RWPE1 (cell line): ENCODE measurements at places on chromosomes 5 and 9.
A peak's percentile ranks its signal among the peaks of the same experiment; 100 is the strongest.

GRCh38 chr9:26758655-26759054 is 133.9 kb downstream of the CAAP1 start:
- DNase-seq, result no peak

- no peak for DNase-seq
These were observed 5.1 kb downstream of the AMACR start for GRCh38 chr5:34002629-34003328.

- no peak for DNase-seq
These were observed 2.9 kb downstream of the NSMF start for GRCh38 chr9:137456061-137456863.

- DNase-seq, result no peak
These were observed 104.8 kb upstream of the ERCC6L2 start for GRCh38 chr9:95770653-95771131.

- DNase-seq, result no peak
These were observed 1170.6 kb upstream of the NUDT12 start for GRCh38 chr5:104733063-104733669.

- no peak for DNase-seq
These were observed 36.5 kb upstream of the ANKDD1B start for GRCh38 chr5:75574791-75575190.

DNA sequence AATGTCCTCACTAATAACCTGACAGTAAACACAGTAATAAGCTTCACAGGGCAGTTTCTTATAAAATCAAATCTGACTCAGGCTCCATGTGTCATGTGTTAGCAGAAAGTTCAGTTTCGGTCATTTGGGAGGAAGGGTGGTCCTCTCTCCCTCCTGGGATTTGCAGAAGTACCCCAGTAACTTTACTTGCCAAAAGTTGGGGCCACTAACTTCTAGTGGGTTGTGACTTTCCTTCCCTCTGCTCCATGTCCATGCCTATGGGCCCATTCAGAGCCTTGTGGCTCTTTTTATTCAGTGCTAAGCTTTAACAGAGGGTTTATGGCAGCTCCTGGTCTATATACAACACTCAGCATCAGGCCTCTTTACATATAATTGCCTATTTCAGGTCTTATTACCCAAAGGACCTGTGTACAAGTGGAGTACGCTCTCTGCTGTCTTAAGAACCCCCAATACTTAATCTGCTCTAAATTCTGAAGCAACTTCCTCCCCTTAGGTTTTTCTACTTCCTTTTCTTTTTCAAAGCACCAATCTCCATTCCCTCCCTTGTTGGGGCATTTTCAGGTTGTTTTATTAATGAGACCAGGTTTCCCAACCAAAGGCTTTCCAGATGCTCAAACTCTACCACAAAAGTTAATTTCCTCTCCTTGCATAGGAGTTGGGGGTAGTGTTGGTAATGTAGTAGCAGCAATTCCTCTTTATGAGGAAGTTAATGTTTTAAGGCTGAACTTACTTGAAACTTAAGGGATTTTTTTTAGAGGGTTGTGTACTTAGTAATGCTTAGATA is 107.7 kb downstream of the CCDC192 start:
- no peak for DNase-seq

DNA sequence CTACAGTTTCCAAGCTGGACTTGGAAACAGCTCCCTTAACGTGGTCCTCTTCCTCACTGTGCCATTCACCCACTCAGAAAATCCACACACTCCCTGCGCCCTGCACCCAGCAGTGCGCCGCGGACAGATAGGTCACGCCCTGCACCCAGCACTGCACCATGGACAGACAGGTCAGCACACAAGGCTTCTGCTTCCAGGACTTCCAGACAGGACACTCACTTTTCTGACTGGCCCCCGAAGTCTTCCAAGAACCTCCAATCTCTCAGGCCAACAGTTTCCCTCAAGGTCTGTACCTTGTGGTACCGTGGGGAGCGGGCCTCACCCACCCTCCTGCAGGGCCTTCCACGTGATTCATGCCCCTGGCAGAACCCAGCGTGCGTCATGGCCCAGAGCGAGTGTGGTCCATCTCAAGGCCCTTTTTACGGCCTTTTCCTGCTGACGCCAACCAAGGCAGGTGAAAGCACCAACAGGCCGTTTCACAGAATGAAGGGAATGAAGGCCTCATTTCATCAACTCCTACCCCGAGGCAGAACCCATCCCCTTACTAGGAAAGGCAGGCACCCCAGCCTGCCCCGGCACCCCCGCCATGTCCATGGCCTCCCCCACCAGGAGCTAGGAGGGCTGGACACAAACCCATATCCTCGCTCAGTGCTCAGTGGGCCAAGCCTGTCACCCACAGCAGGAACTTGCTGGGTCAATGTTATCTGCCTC is 17.3 kb downstream of the VAV2 start:
- DNase-seq, result no peak

- no peak for DNase-seq
These were observed 13.2 kb upstream of the GLRA1 start for GRCh38 chr5:151937851-151938250.

GRCh38 chr9:749716-750115 is 91.8 kb upstream of the DMRT1 start:
- DNase-seq, result no peak

GRCh38 chr9:129312251-129313122 is 134.4 kb upstream of the IER5L start:
- no peak for DNase-seq

- DNase-seq, result no peak
These were observed 26.7 kb downstream of the EBF1 start for GRCh38 chr5:159073026-159073425.

- no peak for DNase-seq
These were observed 38.3 kb upstream of the SIL1 start for GRCh38 chr5:139236479-139236878.

DNA sequence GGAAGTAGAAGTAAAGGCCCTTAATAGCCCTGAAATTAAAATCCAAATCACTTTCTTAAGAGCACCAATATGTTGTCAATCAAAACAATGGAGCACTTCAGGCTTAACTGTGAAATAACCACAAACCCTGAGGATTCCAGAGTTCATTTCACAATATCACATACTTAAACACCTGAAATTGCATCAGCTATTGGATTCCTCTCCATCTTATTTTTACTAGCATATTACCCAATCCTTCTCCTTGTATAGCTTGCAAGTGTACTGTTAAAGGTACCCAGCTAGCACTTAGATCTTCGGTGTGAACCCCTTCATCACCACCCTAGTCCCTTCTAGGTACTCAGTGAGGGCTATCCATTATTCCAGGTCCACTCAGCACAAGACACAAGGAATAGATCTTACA is 287.3 kb downstream of the EFNA5 start:
- peak; percentile 70 for DNase-seq

DNA sequence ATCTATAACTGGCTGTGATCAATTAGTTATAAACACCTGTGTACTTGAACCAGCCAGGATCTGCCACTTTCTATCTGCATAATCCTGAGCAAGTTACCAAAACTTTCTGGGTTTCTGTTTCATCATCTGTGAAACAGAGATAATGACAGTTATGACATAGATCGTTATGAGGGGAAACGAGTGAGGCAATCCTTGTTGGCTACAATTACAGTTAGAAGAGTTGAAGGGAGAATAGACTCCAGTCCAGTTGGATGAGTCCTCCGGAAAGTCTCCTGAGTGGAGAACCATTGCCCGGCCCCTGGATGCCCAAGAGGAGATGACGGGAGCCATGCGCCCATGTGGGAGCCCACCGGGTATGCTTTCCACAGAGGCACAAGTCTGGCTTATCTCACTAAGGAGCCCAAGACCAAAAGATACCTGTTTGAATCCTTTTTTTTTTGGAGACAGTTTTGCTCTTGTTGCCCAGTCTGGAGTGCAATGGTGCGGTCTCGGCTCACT is 4.5 kb downstream of the PDE6A start:
- DNase-seq, result no peak

GRCh38 chr9:131312822-131313770 is 23.6 kb downstream of the PLPP7 start:
- DNase-seq, result no peak

DNA sequence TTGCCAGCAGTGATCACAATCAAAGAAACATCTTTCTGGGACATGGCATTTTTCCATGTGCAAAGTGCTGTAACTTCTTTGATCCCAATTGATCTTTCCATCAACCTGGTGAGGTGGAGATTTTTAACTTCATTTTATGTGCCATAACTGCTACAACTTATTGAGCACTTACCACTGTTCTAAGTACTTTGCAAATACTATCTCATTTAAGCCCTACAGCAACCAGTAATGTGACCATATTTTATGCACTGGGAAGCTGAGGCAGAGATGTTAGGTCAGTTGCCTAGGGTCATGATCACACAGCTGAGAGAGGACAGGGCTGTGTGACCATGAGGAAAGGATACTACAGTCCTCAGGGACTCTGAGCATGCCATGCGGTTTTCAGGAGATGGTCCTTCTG is 17.9 kb upstream of the STRBP start:
- DNase-seq, result no peak

- no peak for DNase-seq
These were observed 423.6 kb downstream of the IRX1 start for GRCh38 chr5:4019009-4019769.

GRCh38 chr9:128415281-128415680 is 5.4 kb upstream of the CERCAM start:
- DNase-seq, result no peak

DNA sequence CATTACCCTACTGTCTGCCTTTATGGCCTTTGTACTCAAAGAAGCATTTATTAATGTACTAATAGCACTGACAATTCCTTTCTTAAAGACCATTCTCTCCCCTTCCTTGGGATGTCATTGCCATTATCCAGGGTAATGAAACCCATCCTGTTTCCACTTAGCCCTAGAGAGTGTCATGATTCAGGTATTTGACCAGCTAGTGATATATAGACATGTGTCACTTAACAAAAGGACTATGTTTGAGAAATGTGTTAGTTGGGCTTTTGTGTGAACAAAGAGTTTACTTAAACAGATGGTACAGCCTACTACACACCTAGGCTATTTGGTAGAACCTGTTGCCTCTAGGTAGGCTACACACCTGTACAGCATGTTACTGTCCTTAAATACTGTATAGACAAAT is 2.0 kb downstream of the ATP6V0E1 start:
- DNase-seq, result no peak

GRCh38 chr9:78615372-78615771 is 318.4 kb downstream of the PSAT1 start:
- no peak for DNase-seq

GRCh38 chr5:138986186-138986800 is 111.2 kb upstream of the LRRTM2 start:
- no peak for DNase-seq

DNA sequence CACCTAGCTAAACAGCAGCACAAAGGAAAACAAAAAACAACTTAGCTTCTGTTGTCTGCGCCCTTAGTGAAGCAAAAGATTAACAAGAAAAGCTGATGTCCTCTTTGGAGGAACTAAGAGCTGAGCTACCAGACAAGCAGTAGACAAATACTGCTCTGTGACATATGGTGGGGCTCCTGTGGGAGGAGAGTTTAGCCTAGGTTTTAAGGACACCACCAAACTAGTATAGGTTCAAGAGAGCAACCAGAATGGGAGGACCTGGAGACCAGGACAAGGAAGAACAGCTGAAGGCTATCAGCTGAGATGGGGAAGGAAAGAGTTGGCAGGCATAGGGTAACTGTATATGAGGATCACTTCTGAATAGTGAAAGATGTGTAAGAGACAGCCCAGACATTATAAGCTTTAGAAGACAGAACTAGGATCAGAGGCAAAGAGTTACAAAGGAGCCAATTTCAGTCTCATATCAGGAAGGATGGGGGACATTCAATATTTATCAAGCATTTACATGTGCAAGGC is 27.2 kb downstream of the FBXW2 start:
- DNase-seq, result no peak

DNA sequence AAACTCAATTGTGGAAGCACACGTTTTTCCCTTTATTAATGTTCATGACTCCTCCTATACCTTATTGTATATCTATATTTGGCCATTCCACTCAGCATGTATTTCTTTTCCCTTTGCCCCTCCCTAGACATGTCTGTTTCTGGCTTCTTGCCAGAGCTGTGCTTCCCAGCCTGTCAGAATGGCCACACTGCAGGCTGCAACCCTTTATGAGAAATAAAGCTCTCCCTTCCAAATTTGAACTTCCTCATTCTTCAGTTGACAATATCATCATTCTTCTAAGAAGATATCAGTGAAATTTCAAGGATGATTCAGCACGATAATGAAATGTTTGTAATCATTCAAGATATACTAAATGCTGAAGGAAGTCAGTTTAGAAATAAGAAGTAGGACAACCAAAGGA is 107.6 kb upstream of the PRSS3 start:
- no peak for DNase-seq

GRCh38 chr5:14218011-14218410 is 74.9 kb downstream of the TRIO start:
- no peak for DNase-seq

DNA sequence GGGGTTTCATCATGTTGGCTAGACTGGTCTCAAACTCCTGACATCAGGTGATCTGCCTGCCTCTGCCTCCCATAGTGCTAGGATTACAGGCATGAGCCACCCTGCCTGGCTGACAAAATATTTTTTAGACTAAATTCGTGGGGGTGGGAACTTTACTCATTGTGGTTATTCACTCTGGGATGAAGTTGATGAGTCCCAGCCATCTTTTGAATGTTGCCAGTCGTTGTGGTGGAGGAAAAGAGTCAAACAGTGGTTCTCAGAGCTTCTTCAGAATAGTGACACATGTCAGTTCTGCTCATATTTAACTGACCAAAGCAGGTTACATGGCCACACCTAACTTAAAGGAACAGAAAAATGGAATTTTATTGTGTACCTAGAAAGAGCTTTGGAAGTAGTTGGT is 6.9 kb downstream of the SREK1 start:
- no peak for DNase-seq

DNA sequence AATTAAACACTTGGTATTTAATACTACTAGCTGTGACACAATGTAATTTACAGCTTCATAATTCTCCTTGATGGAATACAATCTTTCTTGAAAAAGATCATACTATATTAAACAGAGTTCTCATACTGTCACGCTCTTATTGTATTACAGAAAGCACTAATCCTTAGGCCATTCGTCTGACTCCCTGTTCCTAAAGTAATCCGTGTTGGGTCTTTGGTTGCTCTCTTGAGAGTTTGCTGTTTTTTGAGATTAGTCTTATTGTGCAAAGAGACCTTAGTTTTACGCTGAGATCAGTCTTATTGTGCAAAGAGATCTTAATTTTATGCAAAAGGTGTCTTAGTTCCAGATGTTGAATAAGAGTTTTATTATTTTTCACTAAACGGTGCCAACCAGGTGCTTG is 190.6 kb downstream of the ISL1 start:
- no peak for DNase-seq
